ENCODE measurements at places on chromosomes 12 and 14.

DNA sequence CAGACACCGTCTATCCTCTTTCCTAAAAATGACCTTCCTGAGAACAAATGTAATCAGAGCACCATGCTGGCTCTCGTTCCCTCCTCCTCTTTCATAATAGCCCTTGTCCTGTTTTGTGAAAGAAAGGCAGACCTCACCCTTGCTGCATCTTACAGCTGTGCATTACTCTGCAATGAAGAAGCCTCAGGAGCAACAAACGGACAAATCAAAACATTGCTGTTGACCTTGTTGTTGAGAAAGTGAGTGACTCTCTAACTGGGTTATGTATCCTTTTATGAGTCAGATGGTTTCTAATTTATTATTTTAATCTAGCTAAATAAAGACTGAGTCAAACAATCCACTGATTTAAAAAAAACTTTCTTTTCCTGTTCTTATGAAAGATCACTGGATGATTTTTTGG, 180.9 kb downstream of the RPS29 start:
- no peak for DNase-seq

DNA sequence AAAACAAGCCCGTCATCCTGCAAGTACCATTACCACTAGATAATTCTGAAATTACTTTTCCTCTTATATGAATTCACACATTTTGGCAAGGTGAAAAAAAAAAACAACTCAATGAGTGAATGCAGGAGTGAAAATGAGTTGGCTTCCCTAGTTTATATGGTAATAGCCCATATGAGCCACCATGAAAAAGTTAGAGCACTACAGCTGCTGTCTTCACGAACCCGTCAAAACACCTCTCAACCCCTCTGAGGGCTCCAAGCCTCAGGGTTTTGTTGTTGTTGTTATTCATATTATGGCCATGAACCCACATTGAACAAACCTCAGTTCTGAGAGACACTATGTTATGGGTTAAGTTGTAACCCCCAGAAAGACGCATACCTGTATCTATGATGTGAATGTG, 289.9 kb upstream of the CAND1 start:
- no peak for DNase-seq

DNA sequence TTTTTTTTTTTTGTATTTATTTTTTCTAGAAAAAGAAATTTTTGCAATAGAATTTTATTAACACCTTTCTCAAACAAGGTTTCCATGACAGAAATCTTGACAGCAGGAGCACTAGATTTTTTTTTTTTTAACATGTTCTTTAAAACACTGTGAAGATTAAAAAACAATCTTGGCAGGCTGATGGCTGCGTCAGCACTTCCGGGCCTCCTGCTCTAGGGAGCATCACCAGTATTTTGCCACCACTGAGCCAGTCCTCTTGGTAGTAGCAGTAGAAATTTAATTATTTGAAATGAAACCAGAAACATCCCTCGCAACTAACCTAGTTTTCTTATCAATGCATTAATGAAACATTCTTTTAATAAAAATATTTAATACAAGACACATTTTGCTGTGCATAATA, 99.6 kb downstream of the APAF1 start:
- no peak for DNase-seq

- DNase-seq, result peak; percentile 46
Observed at GRCh38 chr12:124321040-124321481, 26.2 kb downstream of the RFLNA start.

- no peak for DNase-seq
Observed at GRCh38 chr14:76282581-76282980, 93.4 kb upstream of the ESRRB start.

- no peak for DNase-seq
Observed at GRCh38 chr12:105507311-105508038, 177.0 kb downstream of the C12orf75 start.

DNA sequence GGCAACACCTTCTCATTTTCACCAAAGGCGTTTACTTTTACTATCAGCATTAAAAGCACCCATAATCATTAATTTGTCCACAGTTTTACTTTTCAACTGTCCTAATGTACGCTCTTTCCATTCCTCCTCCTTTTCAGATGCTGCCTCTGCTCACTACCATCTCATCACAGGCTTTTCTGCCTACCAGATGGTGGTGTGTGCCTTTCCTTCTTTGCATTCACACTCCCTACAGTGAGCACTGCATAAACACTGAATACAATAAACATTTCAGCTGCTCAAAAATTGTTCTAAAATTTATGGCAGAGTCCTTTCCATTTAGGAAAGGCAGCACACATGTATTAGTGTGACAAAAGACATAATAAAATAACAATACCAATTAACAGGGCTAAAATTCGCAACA, 435.7 kb downstream of the GXYLT1 start:
- DNase-seq, result no peak

GRCh38 chr12:116863275-116863767, 17.9 kb downstream of the HRK start:
- DNase-seq, result no peak

GRCh38 chr12:20368114-20368650, at the start of gene PDE3A:
TSS of gene PDE3A (plus strand) at chr12:20368537. CDS start at chr12:20369285, 748 bp downstream.
- DNase-seq, result no peak

GRCh38 chr14:49634547-49635334, at the start of gene DNAAF2:
TSS of gene DNAAF2 (minus strand) at chr14:49635244. CDS start at chr14:49635149, 95 bp downstream.
- DNase-seq, result peak; percentile 45

DNA sequence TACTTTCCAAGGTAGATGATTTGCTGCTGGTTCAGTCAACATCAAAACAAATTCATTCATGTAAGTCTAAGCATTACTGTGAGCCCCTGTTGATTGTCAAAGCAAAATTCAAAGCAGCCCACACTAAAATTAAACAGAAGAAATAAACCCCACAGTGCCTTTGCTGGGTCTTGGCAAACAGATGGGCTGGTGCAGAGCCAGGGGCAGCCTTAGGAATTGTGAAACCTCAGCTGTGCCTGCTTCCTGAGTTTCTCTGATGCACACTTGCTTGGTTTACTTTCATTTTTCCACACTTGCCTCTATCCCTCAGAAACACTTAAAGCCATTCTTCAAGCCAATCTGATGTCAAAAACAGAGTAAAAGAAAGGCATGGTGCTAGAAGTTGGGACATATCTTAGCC, 6.6 kb upstream of the PLEKHG7 start:
- no peak for DNase-seq

DNA sequence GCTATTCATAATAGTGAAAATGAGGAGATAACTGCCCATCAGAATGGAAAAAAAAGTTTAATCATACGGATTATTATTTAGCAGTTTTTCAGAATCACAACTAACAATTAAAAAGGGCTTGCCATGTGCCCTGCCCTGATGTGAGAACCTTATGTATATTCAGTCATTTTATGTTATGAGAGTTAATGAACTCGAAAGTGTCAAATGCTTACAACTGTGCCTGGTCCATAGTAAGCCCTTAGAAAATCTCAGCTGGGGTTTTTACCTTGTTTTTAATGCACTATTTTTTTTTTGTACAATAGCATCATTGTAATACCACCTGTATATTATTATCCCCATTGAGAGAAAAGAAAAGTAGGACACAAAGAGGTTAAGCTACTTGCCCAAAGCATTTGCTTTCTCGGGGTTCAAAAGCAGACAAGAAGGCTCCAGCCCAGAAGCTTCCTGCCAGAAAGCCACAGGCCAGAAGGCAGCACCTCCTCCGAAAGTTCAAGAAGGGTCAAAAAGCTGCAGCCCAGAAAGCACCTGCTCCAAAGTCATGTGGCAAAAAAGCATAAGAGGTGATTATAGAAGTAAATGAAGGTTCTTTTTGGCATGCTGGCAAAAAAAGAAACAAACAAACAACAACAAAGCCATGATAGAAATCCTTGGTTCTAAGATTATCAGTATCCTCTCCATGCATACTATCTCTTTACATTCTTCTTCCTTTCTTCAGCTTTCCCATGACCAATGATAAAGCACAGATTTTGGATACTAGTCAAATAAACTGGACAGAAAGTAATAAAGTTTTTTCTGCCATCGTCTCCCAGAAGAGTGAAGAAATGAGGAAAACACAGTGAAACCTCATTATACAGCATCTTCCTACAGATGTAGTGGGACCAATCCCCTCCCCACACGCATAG, 59.1 kb upstream of the NAP1L1 start:
- DNase-seq, result no peak

- no peak for DNase-seq
Observed at GRCh38 chr12:105409801-105410471, 79.4 kb downstream of the C12orf75 start.

- no peak for DNase-seq
Observed at GRCh38 chr14:62189698-62190097, 427.5 kb downstream of the SNAPC1 start.

GRCh38 chr14:72521045-72521444, 372.9 kb downstream of the DPF3 start:
- DNase-seq, result no peak

GRCh38 chr14:88868558-88869159, 44.2 kb downstream of the TTC8 start:
- no peak for DNase-seq

DNA sequence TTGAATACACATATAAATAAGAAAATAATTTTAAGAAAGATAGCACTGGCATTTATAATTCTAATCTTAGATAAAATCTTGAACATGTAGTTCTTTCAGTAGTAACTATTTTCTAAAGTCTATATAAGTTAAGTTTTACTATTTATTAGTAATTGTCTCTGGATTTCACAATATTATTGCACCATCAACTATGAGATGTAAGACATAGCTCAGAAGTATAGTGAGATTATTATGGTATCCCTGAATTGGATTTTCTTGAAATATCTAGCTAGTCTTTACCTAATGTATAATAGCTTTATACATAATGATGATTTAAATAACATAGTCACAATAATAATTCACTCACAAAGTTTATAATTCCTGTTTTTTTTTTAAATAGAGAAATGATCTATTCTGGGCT, 6.7 kb downstream of the CLEC12A start:
- DNase-seq, result no peak

GRCh38 chr14:51442513-51443175, 202.6 kb downstream of the TMX1 start:
- no peak for DNase-seq

DNA sequence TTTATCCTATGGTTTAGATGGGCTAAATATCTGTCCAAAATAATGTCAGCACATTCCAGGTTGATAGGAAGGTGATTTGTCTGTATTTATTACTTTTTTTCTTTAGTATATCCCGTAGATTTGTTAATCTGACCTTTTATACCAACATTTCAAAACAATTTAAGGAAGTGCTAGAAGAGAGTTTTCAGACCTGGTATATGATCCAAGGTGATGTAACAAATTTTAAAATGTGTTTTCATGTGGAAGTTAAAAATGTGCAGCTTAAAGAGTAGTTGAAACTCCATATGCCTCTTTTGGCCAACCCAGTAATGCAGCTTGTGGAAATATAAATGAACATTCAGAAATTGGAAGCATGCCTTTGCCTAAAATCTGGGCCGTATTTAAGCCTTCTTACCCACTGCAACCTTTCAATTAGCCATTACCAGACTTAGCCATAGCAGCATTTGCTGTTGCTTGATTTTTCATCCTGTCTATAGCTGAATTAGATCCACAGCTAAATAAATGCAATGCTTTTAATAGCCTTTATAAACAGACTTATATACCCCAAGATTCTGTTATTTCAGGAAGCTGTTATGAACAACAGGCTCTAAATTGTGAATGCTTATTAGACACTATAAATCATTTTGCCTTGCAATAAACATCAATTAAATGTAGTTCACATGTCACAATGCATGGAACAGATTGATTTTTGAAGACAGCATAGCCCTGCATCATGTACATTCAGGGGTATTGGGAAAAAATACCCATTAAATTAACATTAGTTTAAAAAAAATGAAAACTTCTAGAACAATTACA, 271.2 kb downstream of the PDZRN4 start:
- DNase-seq, result no peak

DNA sequence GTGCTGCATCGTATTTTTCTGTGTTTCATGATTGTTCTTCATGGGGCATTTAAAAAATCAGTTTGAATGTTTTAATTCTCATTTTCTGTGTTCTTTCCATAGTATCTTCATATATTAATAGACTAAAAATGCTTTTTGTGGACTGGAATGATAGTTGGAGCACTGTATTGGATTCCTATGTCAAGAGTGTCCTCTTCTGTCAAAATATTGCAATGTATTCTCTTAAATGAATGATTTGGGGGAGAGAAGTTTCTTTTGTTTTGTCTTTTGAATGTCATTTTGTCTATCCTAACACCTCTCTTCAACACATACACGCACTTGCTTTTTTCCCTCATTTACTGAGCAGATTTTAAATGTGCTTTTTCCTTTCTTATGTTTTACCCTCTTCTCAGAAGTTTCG, 4.7 kb upstream of the EIF2S3B start:
- no peak for DNase-seq

DNA sequence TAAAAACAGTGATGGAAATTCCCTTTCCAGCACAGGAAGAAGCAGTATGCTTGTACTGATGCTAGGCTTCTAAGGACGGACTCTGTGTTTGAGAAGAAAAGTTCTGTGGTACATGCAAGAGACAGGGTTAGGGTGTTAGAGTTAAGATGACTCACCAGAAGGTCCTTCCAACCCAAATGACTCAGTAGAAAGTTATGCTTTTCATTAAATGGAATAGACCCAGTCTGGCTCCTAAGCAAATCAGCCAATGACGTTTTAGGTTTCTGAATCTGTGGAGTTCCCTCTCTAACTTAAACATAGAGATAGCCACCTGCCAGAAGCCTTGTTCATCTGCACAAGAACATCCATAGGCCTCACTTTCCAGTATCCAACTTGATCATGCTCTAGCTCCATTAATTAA, 5.7 kb downstream of the PTHLH start:
- DNase-seq, result no peak

DNA sequence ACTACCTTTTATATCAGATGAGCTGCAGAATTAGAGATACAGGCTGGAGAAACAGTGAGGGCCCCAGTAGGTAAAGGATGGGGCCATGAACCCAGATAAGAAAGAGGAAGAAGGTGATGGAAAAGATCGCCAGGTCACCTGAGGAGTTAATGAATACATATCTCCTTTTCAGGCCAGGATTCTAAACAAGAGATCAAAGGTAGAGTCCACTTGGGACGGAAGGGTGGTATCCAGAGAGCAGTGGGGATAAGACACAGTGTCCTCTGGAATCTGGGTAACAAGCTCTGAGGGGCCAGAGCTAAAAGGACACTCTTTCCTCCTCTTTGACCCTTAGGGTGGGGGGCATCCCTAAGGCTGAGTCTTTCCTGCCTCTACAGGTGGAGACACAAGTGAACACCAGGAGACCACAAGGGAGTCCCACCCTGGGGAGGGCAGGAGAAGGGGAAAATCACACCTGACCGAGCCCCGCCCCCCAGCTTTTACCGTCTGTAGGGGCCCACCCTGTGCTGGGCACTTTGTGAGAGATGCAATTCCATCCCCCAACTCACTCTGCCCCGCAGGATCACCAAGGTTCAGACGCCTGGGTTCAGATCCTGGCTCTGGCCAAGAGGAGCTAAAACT, 27.3 kb downstream of the SERPINA1 start:
- DNase-seq, result no peak

- DNase-seq, result no peak
Observed at GRCh38 chr14:42110167-42110566, 503.5 kb downstream of the LRFN5 start.

GRCh38 chr12:25935355-25936144, 22.9 kb upstream of the RASSF8 start:
- no peak for DNase-seq

GRCh38 chr12:63826006-63826585, 18.4 kb upstream of the SRGAP1 start:
- DNase-seq, result no peak
